ENCODE measurements at places on chromosomes 11 and 22.

DNA sequence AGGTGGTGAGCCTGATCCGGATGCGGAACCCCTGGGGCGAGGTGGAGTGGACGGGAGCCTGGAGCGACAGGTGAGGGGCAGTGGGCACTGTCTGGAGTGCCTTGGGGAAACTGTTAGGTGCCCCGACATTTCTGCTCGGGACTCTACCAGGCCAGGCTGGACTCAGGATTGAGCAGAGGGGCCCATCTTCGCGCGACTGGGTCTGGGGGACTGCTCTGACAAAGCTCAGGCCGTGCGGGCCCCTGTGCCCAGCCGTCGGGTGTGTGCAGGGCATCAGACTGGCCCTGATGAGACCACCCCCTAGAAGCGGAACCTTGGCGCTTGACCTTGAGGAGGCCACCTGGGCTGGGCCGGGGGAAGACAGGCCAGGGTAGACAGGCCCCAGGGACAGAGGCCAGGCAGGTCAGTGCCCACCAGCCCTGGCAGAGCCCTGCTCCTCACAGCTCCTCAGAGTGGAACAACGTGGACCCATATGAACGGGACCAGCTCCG lies 6.3 kb downstream of the CAPN1 start:
- DNase-seq: no peak

DNA sequence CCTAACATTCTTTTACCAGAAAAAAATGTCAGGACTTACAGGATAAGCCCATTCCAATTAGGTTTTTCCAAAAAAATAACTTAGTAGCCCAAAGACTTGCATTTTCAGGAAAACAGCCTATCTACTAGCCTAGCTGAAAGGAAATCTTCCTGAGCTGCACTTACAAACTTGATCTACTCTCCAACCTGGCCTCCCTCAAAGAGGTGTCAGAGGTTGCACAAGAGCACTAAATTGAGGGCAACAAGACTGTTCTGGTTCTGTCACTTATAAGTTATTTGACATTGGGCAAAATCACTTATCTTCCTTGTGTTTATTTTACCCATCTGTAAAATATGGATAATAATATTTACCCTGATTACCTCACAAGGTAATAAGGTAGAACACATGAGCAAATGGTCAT lies 7.9 kb upstream of the SOX6 start:
- DNase-seq: no peak

GRCh38 chr11:64385945-64386704 lies 27.2 kb downstream of the RPS6KA4 start:
- no peak for DNase-seq

- no peak for DNase-seq
These were observed 7.4 kb downstream of the PTPRJ start for GRCh38 chr11:47987781-47988180.

- no peak for DNase-seq
These were observed 40.0 kb upstream of the LRRC4C start for GRCh38 chr11:41499429-41499828.

DNA sequence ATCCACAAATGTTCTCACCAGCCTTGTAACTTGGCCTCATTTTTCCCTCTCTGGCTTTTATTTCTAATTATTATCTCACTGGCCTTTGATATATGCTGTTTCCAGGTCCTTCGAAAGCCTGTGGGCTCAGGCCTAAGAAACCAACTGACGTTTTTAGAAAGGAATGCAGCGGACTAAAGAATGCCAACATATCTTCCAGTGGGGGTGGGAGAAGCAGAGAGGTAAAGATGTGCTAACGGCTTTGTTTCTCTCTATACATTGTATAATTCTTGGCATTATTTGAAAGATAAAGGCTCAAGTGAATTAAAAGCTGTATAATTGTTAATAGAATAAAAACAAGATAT lies 28.2 kb downstream of the OR6Q1 start:
- DNase-seq: no peak

GRCh38 chr22:48707763-48708557 lies 1119.7 kb downstream of the BRD1 start:
- no peak for DNase-seq

DNA sequence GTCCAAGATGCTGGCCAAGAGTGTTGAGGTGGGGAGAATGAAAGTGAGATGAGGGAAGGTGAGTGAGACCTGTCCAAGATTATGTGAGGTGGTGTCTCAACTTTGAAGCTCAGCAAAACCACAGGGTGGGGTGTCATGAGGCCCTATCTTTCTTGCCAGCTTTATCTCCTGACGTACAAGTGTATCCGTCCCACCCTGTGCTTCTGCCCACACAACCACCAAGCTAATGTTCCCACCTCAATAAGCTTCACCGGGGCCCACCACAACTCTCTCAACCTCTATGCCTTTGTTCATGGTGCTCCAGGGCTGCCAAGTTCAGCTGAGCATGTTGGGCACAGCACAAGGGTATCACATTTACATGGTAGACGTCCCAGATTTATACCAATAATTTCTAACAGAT lies 7.1 kb upstream of the TPST2 start:
- DNase-seq: no peak

DNA sequence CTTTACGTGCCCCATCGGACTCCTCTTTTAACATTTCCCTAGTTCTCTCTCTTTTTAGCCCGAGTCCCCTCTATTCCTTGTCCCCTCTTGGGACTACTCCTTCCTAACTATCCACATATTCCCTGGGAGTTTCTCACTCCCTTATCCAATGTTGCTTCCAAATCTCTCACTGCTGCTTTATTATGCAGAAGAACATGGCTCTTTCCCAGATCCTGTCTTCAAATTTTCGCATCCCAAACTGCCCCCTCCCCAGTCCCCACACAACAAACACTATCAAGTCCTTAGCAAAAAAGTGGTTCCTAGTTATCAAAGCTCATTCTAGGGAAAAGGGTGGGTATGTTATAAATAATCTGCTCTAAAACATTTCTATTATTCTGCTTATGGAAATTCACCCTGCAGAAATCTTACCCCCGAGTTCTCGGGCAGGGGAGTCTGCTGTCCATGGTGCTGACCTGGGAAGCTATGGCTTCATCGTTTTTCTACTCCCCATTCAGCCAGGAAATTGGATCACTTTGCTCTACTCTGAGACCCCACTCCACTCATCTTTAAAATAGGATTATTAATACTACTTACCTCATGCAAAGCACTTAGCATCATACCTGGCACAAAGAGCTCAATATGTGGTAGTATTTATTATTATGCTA lies 393.5 kb downstream of the BUD13 start:
- no peak for DNase-seq

- DNase-seq: no peak
These were observed 72.7 kb downstream of the IGLL5 start for GRCh38 chr22:22960307-22960706.

- no peak for DNase-seq
These were observed 2354.7 kb upstream of the RAG2 start for GRCh38 chr11:38952698-38953097.

DNA sequence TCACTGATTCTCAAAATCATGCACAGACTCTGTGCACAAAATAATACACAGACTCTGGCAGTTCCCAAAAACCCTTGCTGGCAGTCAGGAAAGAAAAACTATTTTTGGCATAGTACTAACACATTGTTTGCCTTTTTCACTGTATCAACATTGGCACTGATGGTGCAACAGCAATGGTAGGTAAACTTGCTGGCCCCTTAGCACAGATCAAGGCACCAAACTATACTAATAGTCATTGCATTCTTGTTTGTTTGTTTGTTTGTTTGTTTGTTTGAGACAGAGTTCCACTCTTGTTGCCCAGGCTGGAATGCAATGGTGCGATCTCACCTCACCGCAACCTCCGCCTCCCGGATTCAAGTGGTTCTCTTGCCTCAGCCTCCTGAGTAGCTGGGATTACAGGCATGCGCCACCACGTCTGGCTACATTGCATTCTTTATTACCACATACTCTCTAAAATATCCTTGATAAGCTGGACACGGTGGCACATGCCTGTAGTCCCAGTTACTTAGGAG lies 81.0 kb upstream of the SLC6A5 start:
- DNase-seq: no peak

DNA sequence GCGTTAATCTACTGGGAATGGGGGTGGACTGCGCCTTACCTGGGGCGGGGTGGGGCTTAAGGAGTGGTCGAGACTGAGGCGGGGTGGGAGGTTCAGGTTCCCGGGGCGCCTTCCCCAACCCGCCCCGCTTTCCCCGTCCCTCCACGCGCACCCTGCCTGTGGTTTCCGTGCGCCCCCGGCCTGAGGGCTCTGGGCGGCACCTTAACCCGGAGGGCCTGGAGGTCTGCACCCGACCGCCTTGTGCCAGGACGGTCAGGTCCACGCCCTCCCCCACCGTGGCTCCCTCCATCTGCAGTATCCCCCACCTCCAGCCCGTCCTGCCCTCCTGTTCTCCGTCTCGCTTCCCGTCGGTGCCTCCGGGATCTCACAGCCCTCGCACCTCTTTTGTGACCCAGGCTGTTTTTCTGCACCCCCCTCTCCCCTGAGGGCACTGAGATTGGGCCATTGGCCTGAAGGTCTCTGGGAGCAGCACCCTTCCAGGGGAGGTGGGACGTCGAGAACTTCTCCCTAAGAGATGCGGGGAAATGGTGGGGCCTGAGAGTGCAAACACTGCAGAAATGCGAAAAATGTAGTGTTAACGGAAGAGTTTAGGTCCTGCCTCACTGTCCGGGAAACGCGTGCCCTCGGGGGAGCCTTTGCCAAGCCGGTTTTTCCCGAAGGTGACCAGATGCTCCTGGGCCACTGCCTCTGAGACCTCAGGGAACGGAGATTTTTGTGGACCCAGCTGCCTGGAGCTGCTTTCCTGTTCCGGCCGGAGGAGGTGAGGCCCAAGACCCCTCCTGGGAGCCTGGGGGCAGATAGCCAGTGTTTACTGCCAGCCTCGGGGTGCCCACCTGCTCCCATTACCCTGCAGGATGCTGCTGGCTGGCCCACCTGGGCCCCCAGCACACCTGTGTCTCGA lies 1.2 kb upstream of the ASCL2 start:
- DNase-seq: no peak

GRCh38 chr11:69841170-69841858 lies 22.1 kb upstream of the FGF3 start:
- DNase-seq: no peak

DNA sequence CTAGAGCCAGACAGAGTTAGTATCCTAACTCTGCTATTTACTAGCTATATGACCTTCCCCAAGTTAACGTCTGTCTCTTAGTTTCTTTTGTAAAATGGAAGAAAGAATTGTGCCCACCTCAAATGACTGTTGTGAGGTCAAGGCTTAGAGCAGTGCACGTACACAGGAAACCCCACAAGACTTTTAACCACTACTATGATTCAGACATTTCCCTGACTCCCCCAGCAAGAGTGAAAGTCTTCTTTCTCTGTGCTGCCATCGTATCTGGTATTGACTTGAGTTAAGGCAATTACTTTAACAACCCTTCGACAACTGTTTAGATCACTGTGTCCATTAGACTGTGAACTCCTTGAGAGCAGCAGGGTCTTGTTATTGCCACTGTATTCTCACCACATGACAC lies 2.6 kb upstream of the OR52W1 start:
- DNase-seq: no peak

- no peak for DNase-seq
These were observed 97.8 kb downstream of the ME3 start for GRCh38 chr11:86574493-86575207.

DNA sequence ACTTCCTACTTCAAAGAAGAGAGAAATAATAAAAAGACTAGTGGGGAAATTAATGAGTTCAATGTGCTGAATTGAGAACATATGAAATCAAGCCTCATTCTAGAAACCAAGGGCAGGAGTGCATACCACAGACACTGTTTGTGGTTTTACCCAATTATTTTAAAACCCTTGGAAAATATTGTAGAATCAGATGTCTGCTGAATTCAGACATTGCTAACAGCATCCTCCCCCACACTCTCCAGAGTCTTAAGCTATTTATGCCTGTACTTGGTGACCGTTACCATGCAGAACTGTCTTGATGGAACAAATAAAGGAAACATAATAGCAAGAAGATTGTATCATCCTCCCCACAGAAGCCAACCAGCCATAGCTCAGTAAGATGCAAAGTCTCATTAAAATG lies 850.1 kb downstream of the NTM start:
- DNase-seq: no peak

DNA sequence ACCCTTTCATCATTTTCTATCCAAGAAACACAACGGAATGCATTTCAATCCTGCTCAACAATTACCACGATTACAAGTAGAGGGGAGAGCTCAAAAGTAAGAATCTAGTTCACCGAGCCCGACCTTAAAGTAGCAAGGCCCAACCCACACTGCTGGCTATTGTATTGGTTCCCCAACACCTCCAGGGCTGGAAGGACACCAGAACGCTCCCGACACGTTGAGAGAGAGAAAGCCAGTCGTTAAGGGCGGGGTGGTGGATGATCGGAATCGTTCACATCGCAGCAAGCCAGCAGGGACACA lies 690 bp downstream of the CKAP5 start:
- DNase-seq: no peak

- DNase-seq: no peak
These were observed 22.8 kb downstream of the KLHL22 start for GRCh38 chr22:20472629-20473442.

DNA sequence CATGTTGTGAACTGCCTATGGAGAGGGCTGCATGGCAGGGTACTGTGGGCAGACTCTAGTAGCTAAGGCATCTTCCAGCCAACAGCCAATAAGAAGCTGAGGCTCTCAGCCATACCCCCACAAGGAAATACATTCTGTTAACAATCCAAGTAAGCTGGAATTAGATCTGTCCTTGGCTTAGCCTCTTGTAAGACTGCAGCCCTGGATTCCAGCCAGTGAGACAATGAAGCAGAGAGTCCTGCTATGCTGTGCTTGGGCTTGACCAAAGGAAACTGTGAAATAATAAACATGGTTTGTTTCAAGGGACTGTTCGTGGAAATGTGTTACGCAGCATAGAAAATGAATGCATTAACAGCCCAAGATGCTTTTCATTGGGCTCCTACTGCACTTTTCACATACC lies 1097.4 kb upstream of the CCDC90B start:
- DNase-seq: no peak

GRCh38 chr11:125773516-125773915 lies 5.1 kb downstream of the PATE2 start:
- no peak for DNase-seq

DNA sequence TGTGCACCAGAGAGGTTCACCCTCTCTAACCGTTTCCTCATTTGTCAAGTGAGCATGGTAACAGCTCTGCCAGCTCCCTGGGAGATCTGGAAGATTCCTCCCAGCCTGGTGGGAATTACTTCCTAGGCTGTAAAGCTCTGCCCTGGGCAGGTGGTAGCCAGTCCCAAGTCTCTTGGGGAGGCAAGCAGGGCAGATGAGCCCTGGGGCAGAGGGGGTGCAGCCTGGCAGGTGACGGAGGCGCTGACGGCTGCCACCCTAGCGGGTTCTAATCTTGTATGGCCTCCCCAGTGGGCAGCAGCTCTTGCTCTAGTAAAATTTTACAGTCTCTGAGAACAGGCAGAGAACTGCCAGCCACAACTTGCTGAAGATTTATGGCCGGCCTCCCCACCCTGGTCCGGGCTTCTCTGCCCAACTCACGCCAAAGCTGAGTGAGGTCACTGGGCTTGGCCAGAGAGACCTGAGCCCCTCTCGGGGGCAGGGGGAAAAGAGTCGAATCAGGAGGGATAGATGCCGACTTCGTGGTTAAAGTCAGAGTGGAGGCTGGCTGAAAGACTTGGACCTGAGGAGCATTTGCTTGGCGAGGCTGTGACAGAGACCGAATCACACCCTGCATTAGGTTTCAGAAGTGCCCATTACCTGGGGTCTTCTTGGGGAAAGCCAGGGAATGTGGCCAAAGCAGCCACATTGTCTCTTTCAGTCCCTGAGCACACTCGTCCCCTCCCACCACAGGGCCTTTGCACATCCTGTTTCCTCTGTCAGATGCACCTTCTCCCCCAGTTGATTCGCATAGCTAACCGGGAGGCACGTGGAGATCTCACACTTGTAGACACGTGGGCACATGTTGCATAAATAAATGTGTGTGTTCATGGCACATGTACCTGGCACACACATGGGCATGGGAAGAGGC lies 188.2 kb downstream of the MN1 start:
- DNase-seq: no peak

- DNase-seq: no peak
These were observed 82.9 kb downstream of the MAML2 start for GRCh38 chr11:96260067-96260511.
